Activated CD4-positive, alpha-beta T cell treated with anti-CD3 and anti-CD28 coated beads, Interleukin-2, Interleukin-6, amounts not matched to agents 100 ng/mL and 50 ng/mL, durations not matched to agents 16 hours and 8 hours (primary cell): ENCODE measurements at places on chromosomes 5 and 9.

GRCh38 chr9:93613791-93614190 lies 37.4 kb downstream of the PHF2 start:
- no peak for DNase-seq

DNA sequence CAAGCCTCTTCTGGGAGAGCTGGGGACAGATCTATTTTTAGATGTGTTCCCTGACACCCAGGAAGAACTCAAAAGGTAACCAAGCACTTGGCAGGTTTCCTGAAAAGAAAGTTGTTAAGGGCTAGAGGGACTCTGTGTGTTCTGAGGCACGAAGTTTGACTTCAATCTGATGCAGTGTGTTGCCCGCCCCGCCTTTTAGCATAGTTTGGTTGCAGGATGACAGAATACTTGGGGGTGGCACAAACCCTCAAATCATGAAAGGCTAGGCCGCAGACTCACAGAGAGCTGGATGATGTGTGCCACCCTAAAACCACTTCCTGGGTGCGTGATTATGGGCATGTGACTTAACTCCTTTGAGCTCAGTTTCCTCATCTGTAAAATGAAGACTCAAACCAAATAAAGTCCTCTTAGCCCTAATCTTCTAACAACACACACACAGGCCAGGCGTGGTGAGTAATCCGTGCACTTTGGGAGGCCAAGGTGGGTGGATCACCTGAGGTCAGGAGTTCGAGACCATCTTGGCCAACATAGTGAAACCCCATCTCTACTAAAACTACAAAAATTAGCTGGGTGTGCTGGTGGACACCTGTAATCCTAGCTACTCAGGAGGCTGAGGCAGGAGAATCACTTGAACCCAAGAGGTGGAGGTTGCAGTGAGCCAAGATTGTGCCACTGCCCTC lies 12.8 kb upstream of the NDFIP1 start:
- DNase-seq = peak; percentile 95

DNA sequence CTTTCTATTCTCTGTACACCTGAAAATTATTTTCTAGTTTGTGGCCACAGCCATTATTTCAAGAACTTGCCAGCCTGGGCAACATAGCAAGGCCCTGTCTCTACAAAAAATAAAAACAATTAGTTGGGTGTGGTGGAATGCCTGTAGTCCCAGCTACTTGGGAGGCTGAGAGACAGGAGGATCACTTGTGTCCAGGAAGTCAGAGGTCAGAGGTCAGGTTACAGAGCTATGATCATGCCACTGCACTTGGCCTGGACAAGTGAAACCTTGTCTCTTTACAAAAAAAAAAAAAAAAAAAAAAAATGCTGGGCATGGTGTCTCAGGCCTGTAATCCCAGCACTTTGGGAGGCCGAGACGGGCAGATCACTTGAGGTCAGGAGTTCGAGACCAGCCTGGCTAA lies 58.3 kb downstream of the HMGCR start:
- DNase-seq = no peak

DNA sequence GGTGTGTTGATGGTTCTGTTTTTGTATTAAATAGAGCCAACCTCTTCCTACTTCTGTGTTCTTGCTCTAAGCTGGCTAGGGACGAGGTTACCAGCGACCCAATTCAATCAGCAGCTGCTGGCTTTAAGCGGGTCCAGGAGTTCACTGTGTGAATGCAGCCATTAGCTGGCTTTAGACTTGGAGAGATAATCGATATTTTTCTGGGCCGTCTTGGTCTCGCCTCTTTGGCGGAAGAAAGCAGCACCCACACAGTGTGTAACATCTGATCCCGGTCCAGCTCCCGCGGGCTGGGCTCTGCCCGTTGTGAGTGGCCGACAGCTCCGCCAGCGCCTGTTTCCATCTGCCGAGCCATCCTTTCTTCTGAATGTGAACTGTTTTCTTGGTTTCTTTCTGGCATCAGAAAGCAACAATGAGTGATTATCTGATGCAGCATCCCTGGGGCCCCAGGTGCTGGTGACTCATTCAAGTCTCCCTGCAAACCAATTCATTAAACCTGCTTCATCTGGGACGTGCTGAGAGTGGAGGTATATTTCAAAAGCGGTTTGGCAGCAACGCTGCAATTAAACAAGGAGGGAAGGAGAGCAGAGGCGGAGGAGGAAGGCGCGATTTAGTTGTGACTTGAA lies 90.8 kb upstream of the IRX4 start:
- DNase-seq = no peak

GRCh38 chr5:107126341-107126740 lies 544.4 kb downstream of the EFNA5 start:
- no peak for DNase-seq

- no peak for DNase-seq
Measured at GRCh38 chr5:38634568-38635369, 78.3 kb upstream of the LIFR start.

GRCh38 chr5:7794823-7795222 lies 56.1 kb downstream of the CFAP90 start:
- DNase-seq = no peak

GRCh38 chr9:18474783-18475182 lies 830 bp downstream of the ADAMTSL1 start:
- no peak for DNase-seq

DNA sequence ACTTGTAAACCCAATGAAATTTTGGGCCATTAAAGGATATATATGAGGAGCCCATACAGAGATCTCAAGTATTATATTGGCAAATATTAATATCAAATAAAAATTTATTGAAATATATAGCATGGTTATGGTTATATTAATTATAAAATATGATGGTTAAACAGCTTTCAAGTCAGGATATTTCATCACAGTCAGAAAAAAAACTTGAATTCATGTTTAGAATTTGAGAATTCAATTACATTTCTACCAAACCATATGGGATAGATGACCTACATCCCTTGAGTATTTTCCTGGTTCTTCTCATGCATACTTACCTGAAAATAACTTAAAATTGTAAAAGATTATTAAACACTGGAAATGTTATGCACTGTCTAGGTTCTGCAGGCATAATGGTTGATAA lies 956.1 kb upstream of the EDIL3 start:
- DNase-seq = no peak

- no peak for DNase-seq
Measured at GRCh38 chr5:60248901-60249300, 355.4 kb upstream of the PDE4D start.

- DNase-seq = no peak
Measured at GRCh38 chr5:68267066-68267465, 51.5 kb downstream of the PIK3R1 start.

DNA sequence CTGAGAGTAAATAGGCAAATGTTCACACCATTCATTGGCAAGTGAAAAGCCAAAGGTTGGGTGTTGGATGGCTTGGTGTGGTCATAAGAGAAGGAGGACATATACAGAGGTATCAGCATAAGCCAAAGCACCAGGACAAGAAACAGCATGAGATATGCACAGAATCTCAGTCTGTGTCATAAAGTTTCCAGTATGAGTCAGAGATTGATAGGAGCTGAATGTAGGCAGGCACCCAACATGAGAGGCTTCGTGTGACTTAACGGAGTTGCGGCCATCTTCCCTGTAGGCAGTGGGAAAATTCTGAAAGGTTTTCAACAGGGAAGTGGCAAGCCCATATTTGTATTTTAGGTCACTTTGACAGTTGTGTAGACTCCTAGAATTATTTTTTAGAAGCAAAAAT lies 54.5 kb downstream of the SNCAIP start:
- DNase-seq = peak; percentile 5

DNA sequence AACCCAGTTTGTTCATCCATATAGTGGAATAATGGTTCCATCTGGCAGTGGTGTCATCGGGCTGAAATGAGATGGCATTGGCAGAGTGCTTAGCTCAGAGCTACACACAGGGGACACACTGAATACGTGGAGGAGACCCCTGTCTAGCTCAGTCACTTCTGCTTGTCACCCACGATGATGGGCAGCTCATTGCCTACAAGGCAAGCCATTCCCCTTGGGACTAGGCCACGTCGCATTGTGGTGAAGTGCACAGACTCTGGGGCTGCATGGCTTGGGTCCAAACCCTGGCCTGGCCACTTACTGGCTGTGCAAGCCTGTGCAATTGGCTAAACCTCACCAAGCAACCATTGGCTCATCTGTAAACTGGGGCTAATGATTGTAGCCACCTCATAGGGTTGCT lies 3.2 kb upstream of the FBP1 start:
- DNase-seq = no peak

DNA sequence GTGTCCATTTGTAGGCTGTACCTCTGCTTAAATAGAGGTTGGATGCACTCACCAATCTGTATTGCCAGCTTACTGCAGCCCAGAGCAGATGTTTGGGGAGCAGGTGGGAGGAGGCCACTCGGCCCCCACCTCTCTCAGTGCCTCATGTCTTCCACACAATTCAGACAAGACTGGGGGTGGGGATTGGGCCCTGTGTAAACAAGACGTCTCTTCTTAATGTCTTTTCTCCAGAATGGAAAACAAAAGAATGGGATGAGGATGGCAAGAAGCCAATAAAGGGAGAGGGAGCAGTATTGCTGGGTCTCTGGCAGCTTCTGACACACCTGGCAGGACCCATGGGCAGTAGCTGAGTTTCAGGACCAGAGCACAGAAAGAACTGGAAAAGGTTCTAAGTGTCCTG lies 64.9 kb downstream of the SIL1 start:
- DNase-seq = no peak

DNA sequence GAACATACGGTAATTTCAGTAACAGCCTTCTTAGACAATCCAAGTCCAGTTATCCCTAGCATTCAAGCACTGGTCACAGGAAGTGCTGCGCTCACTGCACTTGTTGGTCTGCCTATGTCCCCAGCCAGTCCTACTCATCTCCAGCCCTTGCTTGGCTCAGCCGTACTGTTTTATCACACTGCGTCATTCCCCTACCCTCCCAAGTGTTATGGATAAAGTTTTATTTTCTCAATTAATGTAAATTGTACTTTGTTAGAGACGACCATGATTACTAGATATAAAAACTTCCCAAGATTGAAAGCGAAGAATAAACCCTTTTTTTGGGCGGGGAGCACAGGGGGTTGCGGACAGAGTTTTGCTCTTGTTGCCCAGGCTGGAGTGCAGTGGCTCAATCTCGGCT lies 49.6 kb downstream of the LHFPL2 start:
- DNase-seq = no peak

- no peak for DNase-seq
Measured at GRCh38 chr9:115397591-115398312, 279.8 kb upstream of the TNC start.

- DNase-seq = no peak
Measured at GRCh38 chr5:57035955-57036354, 84.0 kb upstream of the MIER3 start.

DNA sequence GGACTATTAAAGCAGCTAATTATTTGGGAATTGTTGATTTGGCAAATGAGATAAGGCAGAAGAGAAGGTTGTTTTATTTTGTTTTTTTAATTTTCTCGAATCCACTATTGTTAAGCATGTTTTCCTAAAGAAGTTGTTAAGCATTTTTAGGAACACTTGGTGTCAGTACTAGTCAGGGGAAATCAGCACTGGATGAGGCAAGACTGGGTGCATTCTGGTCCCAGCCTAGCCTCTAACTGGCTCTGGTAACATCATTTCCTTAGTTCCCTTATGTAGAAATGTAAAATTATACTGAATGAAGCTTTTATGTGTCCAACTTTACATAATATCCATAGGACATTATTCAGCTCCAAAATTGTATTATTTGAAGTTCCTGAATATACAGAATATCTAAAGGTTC lies 196.1 kb downstream of the PCSK5 start:
- no peak for DNase-seq

GRCh38 chr5:96070622-96071225 lies 109.1 kb upstream of the ELL2 start:
- no peak for DNase-seq

- DNase-seq = no peak
Measured at GRCh38 chr5:177134697-177135225, 1.2 kb downstream of the NSD1 start.

GRCh38 chr9:35935261-35935660 lies 22.7 kb downstream of the OR2S2 start:
- no peak for DNase-seq

GRCh38 chr9:124263800-124264426 lies 6.2 kb downstream of the NEK6 start:
- DNase-seq = no peak

- no peak for DNase-seq
Measured at GRCh38 chr5:157972579-157972978, 113.6 kb upstream of the CLINT1 start.

GRCh38 chr9:90830977-90831376 lies 29.4 kb downstream of the SYK start:
- no peak for DNase-seq

DNA sequence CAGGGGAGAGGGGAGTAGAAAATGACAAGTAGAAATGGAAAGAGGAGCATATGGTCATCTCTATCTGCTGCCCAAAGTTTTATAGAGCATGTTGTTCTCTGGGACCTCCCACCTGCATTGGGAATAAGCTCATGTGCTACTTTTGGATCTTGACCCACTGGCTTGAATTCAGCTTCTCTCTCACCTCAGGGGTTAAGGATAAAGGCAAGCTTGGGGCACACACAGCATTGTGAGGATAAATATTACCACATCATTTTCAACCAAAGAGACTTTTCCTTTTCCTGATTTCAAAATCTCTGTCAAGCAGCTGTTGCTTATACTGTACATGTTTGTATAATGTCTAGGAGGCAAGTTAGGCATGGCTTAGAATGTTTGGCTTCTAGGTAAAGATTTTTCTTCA lies 16.6 kb downstream of the ATP10B start:
- DNase-seq = no peak

DNA sequence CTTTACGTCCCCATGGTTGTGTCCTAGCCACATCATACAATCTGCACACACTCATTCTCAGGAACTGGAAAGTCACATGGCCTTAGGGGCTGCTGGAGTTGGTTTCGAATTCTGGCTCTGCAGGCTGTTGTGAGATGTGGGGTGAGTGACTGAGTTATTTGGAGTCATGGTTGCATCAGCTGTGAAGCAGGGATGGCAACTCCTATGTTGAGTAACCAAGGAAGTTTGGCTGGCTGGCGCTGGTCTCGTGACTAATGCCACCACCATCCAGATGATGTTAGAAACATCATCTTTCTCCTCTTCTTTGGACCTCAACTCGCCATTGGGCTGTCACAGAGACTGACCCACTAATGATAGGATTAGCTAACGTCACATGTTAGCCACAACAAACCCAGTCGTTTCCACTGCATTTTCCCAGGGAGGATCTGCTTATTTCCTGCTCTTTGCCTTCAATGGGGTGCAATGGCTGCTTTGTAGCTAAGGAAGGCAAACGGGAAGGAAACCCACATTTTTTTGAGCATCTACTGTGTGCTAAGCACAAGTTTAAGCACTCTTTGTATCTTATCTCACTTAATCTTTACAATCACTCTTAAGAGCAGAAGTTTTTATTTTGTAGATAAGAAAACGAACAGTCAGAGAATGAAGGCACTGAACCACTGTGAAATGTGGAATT lies 78.1 kb upstream of the UBTD2 start:
- peak; percentile 94 for DNase-seq

DNA sequence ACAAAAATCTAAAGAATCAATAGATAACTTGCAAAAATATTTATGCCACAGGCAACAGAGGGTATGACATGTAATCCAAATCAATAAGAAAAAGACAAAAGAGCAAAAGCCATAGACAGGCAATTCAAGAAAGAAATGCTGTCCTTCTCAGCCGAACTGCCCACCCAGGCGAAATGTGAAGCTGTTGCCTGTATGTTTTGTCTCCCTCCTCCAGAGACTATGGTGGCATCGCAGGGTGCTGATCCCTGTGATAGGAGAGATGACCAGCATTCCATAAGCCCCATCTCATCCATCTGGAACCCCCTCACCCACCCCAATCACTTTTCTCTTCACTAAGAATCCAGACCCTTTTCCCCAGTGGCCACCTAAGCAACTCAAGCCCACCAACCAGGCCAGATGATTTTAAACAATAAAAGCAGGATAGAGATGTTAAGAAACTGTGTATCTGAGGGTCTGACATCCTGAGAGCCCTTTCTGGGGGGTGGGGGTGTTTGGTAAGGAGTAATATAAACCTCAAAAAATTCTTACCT lies 5.3 kb upstream of the ACSL6 start:
- no peak for DNase-seq
